Stimulated activated CD8-positive, alpha-beta memory T cell treated with anti-CD3 and anti-CD28 coated beads, Interleukin-7, amount 100 ng/mL, for 1 hour (primary cell): ENCODE measurements at places on chromosomes 12 and 14.

DNA sequence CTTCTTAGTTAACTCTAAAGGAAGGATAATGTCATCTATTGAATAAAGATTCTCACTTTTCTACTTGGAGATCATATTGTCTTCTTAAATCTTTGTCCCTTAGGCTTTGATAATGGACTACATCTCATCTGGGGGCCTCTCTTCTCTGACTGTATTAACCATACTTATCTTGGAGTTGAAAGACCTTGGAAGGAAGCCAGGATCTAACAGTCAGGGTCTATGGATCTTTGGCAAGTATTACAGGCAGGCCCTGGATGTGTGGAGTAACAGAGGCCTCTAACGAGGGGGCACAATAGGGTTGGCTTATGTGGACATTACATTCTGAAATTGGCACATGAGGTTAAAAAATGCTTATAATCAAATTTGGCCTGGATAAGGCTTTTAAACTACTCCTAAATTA lies 513.8 kb downstream of the NRXN3 start:
- DNase-seq, result no peak

DNA sequence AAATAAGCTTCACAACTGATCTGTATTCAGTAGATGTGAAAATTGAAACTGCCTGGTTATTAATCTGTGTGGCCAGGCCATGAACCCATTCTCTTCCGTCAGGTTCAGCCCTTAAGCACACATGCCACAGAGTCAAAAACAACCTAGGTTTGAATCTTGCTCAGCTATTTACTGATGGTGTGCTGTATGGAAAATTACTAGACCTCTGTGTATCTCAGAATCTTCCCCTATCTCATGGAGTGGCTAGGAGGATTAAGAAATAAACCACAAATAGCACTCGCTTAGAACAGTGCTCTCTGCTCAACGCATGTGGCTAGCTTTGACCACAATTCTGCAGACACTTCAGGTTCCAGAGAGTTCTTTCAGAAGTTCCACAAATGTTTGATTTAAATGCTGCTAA lies 240.7 kb upstream of the PLEKHG7 start:
- no peak for DNase-seq

- DNase-seq, result no peak
Observed at GRCh38 chr12:93832131-93832530, 155.0 kb downstream of the CRADD start.

GRCh38 chr12:121711361-121712189 lies 977 bp upstream of the TMEM120B start:
- DNase-seq, result no peak

- no peak for DNase-seq
Observed at GRCh38 chr12:11980115-11980514, 90.6 kb upstream of the BCL2L14 start.

DNA sequence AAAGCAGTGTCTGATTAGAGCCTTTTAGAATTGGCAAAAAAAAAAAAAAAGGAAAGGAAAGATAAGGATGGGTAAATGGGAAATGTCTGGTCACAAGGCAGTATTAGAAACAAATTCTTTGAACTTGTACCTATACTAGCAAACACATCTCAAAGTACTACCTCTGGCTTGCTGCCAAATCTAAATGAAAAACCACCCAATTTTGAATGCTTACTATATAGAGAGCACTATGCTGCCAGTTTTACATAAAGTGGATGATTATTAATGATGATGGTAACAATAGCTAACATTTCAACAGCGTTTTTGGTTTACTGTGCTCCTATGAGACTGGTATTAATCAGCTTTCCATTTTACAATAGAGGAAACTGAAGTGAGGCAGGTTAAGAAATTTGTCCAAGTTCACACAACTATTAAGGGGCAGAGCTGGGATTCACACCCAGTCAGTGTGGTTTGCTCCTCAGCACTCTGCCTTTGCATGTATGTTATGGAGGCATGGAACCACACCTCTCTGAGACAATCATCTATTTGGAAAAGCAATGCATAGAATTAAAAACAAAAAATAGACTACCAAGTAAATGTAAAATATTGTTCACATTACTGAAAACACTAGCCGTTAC lies 34.2 kb downstream of the ATP2B1 start:
- DNase-seq, result no peak

- DNase-seq, result no peak
Observed at GRCh38 chr12:115835445-115835844, 442.0 kb downstream of the MED13L start.

DNA sequence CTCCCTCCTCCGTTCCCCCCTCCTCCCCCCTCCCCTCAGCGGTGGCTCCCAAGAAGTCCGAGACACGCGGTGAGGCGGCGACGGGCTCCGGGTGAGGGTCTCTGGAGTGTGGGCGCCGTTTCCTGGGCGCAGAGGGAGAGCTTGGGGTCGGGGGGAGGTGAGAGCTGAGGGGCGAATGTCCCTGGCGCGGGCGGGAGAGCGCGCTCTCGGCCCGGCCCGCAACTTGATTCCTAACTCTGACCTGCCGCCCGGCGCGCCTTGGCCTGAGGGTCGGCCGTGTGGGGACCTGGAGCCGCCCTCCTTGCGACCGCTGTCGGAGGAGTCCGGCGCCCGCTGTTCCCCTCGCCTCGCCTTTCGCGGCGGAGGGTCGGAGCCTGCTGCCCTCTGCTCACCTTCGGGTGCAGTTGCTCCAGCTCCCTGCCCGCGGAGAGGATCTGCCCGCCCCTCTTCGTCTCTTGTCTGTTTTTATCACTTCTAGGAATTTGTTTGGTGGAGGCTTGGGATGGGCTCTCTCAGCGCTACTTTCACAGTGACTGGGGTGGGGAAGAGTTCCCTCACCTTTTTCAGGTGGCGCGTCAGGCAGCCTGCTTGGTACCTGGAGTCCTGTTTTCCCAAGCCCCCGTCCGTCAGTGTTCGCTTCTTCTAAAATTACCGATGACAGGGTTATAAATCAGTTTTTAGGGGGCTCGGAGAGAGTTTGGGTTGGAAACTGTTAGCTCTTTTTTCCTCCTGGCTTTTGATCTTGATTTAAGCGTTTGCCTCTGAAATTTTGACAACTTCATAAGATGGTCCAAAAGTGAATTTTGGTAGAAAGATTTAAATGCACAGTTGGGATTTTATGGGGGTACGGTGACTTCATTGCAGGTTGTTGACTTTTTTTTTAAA lies 495 bp downstream of the ADIPOR2 start:
- DNase-seq, result no peak

- no peak for DNase-seq
Observed at GRCh38 chr12:2754208-2754607, 40.6 kb upstream of the FKBP4 start.

DNA sequence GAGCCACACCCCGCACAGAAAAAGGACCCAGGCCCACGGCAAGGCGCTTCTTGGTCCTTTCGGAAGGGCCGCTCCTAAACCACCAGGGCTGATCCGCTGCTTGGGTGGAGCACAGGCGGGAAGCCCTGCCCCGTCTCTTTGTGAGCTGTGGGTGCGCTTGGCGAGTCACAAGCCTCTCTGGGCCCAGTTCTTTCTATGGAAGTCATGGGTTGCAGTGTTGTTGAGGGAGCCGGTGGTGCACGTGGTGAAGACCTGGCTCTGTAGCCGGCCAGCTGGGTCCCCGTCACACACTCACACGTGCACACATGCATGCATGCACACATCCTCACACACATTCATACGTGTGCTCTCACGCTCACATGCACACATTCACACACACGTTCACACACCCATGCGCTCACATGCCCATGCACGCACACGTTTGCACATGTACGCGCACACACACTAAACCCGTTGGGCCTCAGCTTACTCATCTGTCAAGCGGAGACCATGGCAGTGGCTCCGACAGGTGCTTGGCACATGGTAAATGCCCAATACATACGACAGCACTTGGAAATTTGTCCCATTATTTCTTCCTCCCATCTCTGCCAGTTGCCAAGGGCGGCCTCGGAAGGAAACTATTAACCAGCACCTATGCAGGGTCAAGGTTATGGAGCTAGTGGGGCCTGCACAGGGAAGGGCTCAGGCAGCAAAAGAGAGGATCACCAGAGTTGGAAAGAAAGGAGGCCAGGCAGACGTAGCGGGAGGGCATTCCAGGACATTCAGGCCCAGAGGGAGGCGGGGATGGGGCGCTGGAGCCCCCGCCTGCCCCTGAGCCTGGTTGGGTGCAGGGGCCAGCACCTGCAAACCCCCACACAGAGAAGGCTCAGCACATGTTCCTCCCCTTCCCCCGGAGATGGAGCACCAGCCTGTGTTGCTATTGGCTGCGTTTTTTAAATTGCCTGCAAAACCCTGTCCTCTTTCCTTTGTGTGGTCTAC lies 96.9 kb downstream of the SETD3 start:
- DNase-seq, result no peak

DNA sequence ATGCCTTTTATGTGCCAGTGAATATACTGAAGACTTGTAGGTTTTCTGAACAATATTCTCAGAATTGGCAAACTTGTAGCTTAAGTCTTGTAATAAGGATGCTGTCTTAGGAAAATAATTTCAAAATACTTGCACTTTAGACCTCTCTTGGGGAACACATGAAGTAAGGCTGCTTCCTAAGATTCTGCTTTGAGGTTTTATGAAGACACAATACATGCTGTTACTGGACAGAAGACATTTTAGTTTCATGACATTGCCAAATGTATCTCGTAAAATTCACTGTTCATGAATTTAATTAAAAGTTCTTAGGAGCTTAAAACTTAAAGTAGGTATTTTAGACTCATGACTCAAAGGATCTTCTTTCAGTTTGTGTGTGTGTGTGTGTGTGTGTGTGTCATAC lies 80.7 kb downstream of the RAD51B start:
- DNase-seq, result no peak

DNA sequence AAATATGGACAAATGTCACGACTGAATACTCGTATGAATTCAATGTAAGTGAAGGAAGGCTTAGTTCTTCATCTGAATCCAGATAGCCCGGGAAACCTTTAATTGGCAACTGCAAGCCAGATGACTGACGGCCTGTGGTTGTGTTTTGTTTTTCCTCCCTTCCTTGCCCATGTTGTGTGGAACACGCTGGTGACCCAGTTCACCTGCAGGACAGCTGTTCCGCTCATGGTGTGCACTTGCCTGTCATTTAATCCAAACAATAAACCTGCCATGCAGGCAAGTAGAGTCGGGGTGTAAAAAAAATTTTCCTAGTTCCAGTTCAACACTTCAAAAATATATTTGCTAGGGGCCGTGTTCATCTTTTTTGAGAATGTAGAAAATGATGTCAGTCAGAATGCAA lies 88.0 kb downstream of the TMEM132D start:
- no peak for DNase-seq

- DNase-seq, result no peak
Observed at GRCh38 chr12:69509308-69509736, 39.1 kb downstream of the FRS2 start.

DNA sequence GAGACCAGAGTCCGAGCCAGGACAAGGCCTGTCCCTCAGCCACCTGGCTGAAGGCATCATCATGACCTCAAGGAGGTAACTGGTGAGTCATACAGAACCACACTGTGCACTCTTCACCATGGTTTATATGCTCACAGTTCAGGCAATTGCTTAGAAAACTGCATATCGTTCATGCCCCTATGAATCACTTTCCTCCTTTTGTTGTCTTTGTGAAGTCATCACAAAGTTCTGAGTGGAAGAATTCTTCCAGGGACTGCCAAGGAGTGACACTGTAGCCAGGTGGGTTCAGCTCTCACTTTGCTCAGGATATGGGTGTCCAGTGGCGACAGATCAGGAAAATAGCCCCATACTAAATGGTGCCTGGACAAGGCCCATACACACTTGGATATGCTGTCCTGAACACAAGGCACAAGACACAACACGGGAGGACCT lies 92.5 kb downstream of the DPF3 start:
- no peak for DNase-seq
